ENCODE measurements at places on chromosomes 3 and 15.

DNA sequence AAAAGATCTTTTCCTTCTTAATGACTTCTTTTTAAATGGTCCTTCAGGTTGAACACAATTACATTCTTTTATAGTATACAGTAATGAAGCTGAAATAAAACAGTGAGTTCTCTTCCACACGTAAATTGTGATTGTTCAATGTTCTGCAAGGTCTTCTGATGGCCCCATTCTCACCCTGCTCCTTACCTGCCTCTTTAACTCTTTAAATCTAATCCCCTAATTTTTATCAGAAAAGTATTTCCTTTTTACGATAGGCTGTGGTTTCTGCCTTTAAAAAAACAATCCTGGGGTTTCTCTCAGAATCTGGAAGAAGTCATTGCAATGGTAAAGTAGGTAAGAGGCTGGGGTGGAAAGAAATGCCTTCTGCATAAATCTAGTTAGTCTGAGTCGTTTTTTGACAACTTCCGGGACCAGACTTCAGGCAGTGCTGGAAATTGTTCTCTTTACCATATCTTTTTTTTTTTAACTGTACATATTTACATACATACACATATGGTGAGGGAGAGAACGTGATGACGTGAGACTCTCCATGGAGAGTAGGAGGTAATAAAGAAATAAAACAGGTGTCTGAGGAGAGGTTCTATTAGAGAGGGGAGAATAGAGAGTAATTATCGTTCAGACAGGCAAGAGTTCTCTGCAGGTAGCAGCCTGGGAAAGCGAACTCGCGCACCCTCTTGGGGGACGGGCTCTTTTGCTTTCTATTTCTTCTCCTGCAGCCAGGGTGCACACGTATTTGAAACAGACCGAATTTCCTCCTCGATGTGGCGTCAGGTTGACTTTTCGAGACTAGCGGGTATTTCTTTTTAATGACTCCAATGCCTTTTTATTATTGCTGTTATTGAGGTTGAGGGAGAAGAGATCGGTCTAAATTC, at the start of gene SIDT1:
SIDT1 (plus strand) TSS at position 730 of the 872 bp plus-strand sequence. CDS start 467 bp downstream, outside the sequence.
- peak; percentile 55 for DNase-seq

- DNase-seq: no peak
Observed at GRCh38 chr3:197505796-197506548, 49.8 kb downstream of the BDH1 start.

DNA sequence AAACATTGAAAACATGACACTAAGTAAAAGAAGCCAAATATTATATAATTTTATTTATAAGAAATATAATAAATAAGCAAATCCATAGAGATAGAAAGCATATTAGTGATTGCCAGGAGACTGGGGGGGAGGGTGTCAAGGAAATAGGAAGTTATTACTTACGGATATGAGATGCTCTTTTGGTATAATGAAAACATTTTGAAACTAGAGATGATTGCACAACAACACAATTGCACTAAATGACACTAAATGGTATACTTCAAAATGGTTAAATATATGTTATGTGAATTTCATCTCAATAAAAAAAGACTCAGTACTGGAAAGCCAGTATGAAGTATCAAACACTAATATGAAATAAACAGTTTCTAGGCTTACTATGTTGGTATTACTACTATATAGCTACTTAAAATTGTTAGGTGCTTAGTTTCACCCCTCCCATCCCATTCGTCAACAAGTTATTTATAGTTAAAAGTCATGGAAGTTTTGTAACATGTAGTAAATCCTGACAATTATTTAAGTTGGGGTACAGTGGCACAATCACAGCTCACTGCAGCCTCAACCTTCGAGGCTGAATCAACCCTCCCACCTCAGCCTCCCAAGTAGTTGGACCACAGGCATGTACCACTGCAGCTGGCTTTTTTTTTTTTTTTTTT, 43.7 kb downstream of the STAG1 start:
- DNase-seq: no peak

DNA sequence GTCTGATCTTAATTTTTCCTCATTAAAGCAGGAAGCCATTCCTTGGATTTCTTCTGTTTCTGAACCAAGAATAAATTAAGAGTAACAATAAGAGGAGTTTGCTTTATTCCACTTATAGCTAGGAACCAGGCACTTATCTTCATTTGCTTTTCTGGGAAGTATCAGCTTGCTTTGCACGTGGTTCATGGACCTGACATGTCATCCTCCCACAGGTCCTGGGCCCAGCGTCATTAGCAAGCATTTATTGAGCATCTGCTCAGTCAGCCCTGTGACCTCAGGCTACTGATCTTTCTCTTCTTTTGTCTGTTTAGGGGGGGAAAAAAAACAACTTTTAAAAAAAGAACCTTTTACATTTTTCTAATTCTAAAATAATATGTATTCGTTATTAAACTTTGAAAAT, 34.7 kb upstream of the CRTC3 start:
- DNase-seq: no peak

DNA sequence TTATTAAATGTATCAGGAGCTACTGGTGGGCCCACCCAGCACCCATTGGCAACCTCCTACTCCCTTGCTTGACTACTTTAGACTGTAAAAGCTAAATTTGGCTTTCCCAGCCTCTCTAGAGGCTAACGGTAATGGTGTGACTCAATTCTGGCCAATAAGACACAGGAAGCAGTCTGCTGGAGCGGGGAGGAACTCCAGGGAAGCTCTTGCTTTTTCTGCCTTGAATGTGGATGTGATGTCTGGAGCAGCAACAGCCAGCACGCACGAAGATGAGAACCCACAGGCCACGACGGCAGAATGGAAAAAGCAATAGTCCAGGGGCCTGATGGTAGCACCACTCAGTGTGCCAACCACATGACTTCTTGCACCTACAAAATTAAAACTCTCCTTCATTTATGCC, 39.9 kb downstream of the RAB6B start:
- no peak for DNase-seq

- DNase-seq: no peak
Observed at GRCh38 chr3:17195856-17196604, 311.3 kb downstream of the PLCL2 start.

DNA sequence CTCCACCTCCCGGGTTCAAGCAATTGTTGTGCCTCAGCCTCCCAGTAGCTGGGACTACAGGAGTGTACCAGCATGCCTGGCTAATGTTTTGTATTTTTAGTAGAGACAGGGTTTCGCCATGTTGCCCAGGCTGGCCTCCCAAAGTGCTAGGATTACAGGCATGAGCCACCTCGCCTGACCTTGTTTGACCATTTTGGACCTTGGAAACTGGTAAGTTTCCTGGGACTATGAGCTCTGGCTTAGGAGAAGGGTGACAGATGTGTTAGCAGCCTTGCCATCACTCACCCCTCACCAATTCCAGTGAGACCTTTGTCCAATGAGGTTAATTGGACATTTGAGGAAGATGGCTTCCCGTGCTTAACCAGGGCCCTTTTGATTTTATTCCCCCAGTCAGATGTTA, 19.9 kb downstream of the DNASE1L3 start:
- DNase-seq: no peak

GRCh38 chr15:86572368-86572841, 492.7 kb downstream of the AGBL1 start:
- no peak for DNase-seq

DNA sequence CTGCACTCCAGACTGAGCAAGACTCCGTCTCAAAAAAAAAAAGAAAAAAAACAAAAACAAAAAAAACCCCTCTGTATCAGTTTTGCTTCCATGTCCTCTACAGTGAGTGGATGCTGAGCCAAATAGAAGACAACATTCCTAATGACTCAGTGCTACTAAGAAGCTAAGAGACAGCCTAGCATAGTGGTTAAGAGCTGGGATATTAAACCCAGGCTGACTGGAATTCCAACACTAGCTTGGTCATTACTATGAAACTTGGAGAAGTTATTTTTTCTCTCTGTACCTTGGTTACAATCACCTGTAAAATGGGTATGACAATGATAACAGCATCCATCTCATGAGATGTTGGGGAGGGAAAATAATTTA, 60.9 kb upstream of the PYGO1 start:
- DNase-seq: no peak

DNA sequence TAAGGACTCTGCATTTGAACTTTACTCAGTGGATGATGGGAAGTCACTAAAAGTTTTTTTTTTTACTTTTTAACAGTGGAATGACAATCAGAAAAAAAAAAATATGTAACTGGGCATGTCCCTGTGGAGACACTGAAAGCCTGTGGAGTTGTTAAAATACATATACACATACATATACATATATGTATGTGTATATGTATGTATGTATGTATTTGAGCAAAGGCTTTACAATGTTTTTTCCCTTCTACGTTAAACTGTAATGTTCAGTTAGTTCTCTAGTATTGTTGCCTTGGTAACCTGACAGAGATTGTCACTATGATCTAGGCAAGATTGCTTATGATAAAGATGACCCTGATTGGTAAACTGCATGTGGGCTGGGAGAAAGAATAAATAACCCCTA, 30.3 kb downstream of the NSUN3 start:
- DNase-seq: no peak

DNA sequence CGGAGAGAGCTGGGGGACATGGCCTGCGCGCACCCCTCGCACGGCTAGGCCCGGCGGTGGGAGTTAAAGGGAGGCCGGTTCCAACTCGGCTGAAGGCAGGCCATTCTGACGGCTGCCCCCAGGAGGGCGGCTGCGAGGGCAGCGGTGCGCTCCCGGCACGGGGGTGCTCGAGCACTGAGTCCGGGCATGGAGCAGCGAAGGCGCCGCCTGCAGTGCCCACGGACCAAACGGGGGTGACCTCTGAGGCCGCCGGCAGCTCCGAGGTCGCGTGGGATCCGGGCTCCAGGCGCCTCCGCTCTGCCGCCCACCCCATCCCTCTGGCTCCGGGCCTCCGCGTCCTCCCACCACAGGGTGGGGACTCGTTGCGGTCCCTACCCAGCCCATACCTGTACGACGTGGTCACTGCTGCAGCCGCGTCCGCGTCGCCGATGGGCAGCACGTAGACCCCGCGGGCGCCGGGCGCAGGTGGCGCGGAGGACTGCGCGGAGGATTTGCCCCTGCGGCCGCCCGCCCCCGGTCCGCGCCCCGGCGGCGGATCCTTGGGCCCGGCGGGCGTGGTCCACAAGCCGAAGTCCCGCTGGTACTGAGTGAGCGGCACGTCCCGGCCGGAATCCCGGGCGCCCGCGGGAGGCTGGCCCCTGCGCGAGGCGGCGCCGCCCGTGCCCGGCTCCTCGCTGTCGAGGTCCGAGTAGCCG, 469 bp downstream of the MAP6D1 start:
- no peak for DNase-seq

- no peak for DNase-seq
Observed at GRCh38 chr3:186152361-186152798, 43.5 kb upstream of the ETV5 start.

GRCh38 chr15:78422571-78423340, 15.3 kb upstream of the IREB2 start:
- DNase-seq: peak; percentile 52

Measured in activated T-cell treated with anti-CD3 and anti-CD28 coated beads for 1 hour (primary cell).